Osteocyte (in vitro differentiated cells): ENCODE measurements at places on chromosomes 7 and 10. TPM values are rescaled to one million over a fixed set of nuclear protein-coding genes. Genes with fewer than 3 reads are reported as not detected.
A peak's percentile ranks its signal among the peaks of the same experiment; 100 is the strongest.

DNA sequence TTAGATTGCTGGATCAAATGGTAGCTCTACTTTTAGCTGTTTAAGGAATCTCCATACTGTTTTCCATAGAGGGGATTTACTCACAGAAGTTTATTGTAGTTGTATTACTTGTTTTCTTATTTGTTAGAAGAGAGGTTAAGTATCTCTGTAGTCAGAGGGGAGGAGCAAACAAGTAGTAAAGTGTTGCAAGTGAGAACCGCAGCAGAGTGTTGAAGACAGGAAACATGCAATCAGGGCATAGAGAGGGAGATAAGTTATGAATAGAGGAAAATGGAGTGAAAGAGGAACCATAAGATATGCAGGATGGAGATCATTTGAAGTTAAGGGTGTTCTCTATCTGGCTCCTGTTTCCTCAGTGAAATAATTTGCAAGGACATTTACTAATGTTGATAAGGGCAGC, 331.4 kb upstream of the TMEM229A start:
- no peak overlapping the region for H3K27ac ChIP-seq
- no peak overlapping the region for H3K4me3 ChIP-seq
- DNase-seq = no peak

GRCh38 chr10:17220652-17221100, 7.4 kb upstream of the VIM start:
- H3K27me3 ChIP-seq = no peaks in the 10 kb centered on the region
- H3K27ac ChIP-seq = peak overlapping the region; percentile 73
- no peak for DNase-seq
- peaks cover 38% of the 10 kb centered on the region for H3K4me1 ChIP-seq

The CPA2 gene
- total RNA-seq = not detected in 2 replicates

The HMX3 gene
- total RNA-seq = not detected in 2 replicates

The SPDYE1 gene
- total RNA-seq = not detected in 2 replicates

The KNDC1 gene
- not detected in 2 replicates for total RNA-seq

The CLCN1 gene
- total RNA-seq = not detected in 2 replicates

The TRIL gene
- 3.5 and 4.0 TPM in 2 replicates for total RNA-seq

The C10orf95 gene
- total RNA-seq = not detected in 2 replicates

- H3K4me1 ChIP-seq = peaks cover 6% of the 10 kb centered on the region
- no peaks in the 10 kb centered on the region for H3K27me3 ChIP-seq
- no peak overlapping the region for H3K4me3 ChIP-seq
- H3K27ac ChIP-seq = no peak overlapping the region
- H3K36me3 ChIP-seq = peaks cover 38% of the 10 kb centered on the region
- no peak for DNase-seq
Measured at GRCh38 chr10:86446440-86446839, 75.2 kb downstream of the WAPL start.

The ADD3 gene
- total RNA-seq = 128 and 138 TPM in 2 replicates

The AZGP1 gene
- total RNA-seq = not detected in 2 replicates

- H3K4me3 ChIP-seq = no peak overlapping the region
- peak overlapping the region; percentile 83 for H3K27ac ChIP-seq
- DNase-seq = no peak
- H3K27me3 ChIP-seq = no peaks in the 10 kb centered on the region
Measured at GRCh38 chr7:3922175-3922635, 621.2 kb downstream of the SDK1 start.

The CCL26 gene
- not detected in 2 replicates for total RNA-seq

The PPP1R17 gene
- total RNA-seq = not detected in 2 replicates

DNA sequence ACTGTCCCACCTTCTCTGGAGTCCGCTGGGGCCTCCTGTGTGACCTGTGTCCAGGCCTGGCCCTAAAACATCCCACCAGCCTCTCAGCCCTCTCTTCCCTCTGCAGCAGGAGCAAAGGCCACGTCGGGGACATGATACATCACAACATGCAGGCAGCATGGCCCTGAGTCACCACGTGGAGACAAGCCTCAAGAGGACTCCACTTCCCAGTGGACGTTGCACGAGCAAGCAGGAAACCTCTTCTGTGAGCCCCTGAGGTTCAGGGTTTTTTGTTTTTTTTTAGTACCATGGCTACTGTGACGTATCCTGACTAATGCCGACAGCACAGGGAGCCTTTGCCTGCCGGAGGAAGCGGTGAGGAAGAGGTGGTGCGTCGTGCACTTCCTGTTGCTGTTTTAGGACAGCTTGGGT, 165.9 kb downstream of the DNAJB6 start:
- H3K27me3 ChIP-seq = peaks cover 3% of the 10 kb centered on the region
- DNase-seq = peak; percentile 69
- H3K4me1 ChIP-seq = no peaks in the 10 kb centered on the region
- H3K4me3 ChIP-seq = no peak overlapping the region
- H3K36me3 ChIP-seq = no peaks in the 10 kb centered on the region
- H3K27ac ChIP-seq = no peak overlapping the region

DNA sequence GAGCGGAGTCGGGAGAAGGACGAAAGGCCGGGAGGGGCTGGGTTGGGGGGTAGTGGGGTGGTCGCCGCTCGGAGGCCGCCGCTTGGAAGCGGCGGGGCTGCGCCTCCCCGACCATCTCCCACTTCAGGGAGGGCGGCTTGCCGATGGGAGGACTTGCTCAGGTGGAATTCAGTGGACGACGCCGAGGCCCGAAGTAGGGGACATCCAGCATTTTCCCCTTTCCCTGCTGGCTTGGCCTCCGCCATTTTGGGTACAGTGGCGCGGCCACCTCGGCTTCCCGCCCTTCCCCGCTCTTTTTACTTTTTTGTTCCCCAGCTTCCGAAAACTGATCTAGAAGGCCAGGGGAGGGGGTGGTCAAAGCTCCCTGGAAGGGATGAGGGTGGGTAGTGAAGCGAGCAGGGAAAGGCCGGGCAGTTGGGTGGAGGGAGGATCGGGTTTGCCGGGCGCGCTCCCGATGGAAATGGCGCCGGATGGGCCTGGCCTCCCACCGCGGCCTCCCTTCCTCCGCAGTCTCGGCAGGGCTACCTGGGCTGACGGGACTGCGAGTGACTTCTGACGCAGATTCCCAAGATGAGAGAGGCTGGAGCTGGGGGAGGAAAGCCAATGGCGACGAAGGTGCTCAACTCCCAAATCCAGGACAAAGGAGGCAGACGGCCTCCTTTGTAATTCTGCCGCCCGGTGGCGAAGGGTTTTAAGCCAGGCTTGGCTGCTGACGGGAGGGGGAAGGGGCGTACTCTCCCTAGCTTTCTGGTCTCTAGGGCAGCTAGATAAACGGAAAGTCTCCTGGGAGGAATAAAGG, at the start of gene PBLD:
Gene PBLD (minus strand): TSS at position 670 of the 799 bp plus-strand sequence. CDS start 26,084 bp downstream, outside the sequence.
- no peaks in the 10 kb centered on the region for H3K27me3 ChIP-seq
- H3K4me3 ChIP-seq = peak within 1 kb of the TSS; percentile 99
- peaks cover 65% of the 10 kb centered on the region for H3K4me1 ChIP-seq
- peak within 1 kb of the TSS; percentile 100 for H3K27ac ChIP-seq
- H3K36me3 ChIP-seq = peaks cover 12% of the 10 kb centered on the region
- DNase-seq = peak; percentile 87

DNA sequence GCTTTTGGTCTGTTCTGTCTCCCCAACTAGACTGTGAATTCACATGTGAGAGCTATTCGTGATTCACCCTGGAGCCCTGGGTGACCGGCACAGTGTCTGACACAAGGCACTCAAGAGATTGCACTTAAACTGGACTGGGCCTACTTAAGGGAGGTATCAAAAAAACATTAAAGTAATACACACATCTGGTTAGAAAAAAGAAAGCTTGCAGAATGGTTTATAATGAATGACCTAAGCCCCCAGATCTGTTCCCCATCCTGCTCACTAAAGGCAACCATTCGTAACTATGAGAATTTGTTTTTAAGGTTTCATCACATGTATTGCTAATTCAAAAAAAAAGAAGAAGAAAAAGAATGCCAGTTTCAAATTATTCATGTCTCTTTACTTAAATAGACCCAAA, 74.5 kb downstream of the DGKI start:
- DNase-seq = no peak
- H3K4me3 ChIP-seq = no peak overlapping the region
- H3K27ac ChIP-seq = peak overlapping the region; percentile 72

- no peaks in the 10 kb centered on the region for H3K27me3 ChIP-seq
- H3K4me1 ChIP-seq = peaks cover 6% of the 10 kb centered on the region
- no peak for DNase-seq
- no peak overlapping the region for H3K4me3 ChIP-seq
Measured at GRCh38 chr10:56142092-56142728, 218.8 kb downstream of the ZWINT start.

GRCh38 chr10:112229901-112230300, 46.3 kb upstream of the GPAM start:
- H3K27me3 ChIP-seq = no peaks in the 10 kb centered on the region
- no peak overlapping the region for H3K4me3 ChIP-seq
- H3K4me1 ChIP-seq = no peaks in the 10 kb centered on the region
- no peaks in the 10 kb centered on the region for H3K36me3 ChIP-seq

The FAM180A gene
- 0.24 and 0.34 TPM in 2 replicates for total RNA-seq

GRCh38 chr7:157007470-157008066, 2.9 kb downstream of the MNX1 start:
- H3K4me3 ChIP-seq = no peak overlapping the region
- peaks cover 20% of the 10 kb centered on the region for H3K4me1 ChIP-seq
- no peak for DNase-seq
- H3K27me3 ChIP-seq = peaks cover 64% of the 10 kb centered on the region
- H3K36me3 ChIP-seq = no peaks in the 10 kb centered on the region
- H3K27ac ChIP-seq = no peak overlapping the region

The LOXL4 gene
- total RNA-seq = 2.1 and 2.9 TPM in 2 replicates

- DNase-seq = no peak
- H3K27ac ChIP-seq = no peak overlapping the region
- H3K27me3 ChIP-seq = no peaks in the 10 kb centered on the region
- no peak overlapping the region for H3K4me3 ChIP-seq
- H3K4me1 ChIP-seq = peaks cover 21% of the 10 kb centered on the region
Measured at GRCh38 chr10:102302611-102303010, 57.3 kb downstream of the GBF1 start.

DNA sequence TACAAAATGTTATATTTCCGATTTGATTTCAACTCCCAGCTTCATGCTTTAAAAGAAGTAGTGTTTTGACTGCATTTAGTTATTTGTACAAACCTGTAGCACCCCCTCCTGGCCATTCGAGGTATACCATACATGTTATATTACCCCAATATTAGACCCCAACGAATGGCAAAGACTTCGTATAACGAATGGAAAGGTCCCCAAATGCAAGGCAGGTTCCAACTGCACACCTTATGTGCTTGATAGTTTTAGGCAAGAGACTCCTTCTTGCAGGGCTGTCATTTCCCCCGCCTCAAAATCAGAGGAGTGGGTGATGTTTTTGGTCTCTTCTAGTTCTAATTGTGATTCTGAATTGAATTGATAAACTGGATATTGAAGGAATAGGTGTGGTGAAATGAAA, 101.1 kb upstream of the TARP start:
- H3K27me3 ChIP-seq = no peaks in the 10 kb centered on the region
- H3K36me3 ChIP-seq = no peaks in the 10 kb centered on the region
- no peak overlapping the region for H3K27ac ChIP-seq

DNA sequence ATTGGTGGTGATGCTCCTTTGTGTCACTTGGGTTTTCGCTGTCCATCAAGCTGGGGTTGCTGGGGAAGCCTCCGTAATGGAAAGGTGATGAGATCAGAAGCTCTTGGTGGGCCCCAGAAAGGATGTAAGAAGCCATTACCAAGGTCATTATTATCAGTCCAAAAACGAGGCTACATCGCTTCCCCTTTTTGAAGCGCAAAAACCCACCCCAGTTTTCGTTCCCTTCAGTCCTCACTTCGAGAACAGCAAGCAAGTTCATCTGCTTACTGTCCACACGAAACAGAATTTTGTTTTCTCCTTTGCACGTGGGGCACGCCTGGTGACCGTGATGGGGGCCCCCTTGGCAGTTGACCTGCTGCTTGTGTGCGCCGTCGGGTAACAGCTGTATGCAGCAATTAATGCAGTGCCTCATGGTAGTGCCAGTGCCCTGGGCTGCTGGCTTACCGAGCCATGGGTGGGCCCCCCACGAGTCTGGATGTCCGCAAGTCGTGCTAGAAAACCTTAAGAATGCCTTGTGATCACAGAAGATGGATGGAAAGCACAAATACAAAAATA, 47.5 kb downstream of the CHST15 start:
- no peak for DNase-seq
- H3K27me3 ChIP-seq = no peaks in the 10 kb centered on the region
- H3K4me3 ChIP-seq = no peak overlapping the region
- peaks cover 64% of the 10 kb centered on the region for H3K4me1 ChIP-seq

DNA sequence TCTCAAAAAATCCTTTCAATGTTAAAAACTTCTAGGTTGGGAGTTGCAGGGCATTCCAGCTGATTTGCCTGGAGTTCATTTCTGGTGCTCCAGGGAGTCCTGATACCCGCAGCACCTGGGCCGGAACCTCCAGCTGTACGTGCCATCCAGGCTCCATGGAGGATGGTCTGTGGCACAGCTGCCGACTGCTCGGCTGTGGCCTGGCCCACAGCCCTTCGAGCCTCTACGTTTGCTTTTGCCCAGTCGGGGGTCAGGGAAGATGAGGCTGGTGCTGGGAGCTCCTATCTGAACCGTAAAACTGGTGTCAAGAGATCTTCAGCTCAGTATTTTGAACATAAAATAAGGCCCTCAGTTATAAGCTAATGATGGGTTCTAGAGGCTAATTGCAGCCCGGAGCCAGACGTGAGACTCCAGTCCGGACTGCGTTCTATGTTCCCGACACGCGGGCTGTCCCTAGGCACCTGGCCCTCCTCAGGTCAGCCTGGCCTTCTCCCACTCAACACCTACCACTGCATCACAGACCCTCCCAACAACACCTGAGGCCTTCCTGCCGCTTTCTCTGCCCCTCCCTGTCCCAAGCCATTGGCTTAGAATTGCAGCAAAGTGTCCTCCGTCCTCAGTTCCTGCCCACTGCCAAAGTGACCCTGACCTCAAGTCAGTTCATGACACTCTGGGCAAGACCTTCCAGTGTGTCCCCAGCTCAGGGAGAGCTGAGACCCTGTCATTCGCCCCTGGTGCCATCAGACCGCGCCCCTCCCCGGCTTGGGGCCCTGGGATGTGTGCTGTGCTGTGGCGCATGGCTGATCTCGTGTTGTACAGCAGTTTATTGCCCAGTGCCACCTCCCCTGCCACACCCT, 64.2 kb upstream of the DNAJB6 start:
- peaks cover 41% of the 10 kb centered on the region for H3K4me1 ChIP-seq
- H3K27ac ChIP-seq = peak overlapping the region; percentile 85
- DNase-seq = no peak

DNA sequence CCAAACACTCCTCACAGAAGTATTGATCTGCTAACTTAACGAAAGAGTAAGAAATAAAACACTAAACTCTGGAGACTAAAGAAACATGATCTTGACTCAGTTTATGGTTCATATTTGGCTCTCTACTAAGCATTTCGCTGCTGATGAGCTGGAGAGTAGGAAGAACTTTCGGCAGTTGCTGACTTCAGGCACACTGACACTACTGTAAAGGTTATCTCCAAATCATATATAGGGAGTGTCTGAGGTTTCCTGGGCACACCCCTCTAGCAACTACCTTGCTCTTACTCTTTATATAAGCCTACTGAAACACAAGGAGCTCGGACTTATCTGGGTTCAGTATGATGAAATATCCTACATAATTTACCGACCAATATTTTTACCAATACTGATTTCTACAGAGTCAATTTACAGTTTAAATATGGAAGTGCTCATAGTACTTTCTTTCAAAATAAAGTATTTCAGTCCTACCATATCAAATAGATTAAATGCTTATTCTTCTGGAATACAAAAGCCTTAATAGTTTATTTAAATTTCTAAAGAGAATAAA, 39.5 kb downstream of the ERCC6 start:
- H3K27me3 ChIP-seq = no peaks in the 10 kb centered on the region
- no peak overlapping the region for H3K4me3 ChIP-seq
- DNase-seq = no peak
- peak overlapping the region; percentile 4 for H3K27ac ChIP-seq
- peaks cover 59% of the 10 kb centered on the region for H3K36me3 ChIP-seq

The LIPJ gene
- total RNA-seq = not detected in 2 replicates
